GM23338 (cell line): ENCODE measurements at places on chromosomes 5 and 9.

DNA sequence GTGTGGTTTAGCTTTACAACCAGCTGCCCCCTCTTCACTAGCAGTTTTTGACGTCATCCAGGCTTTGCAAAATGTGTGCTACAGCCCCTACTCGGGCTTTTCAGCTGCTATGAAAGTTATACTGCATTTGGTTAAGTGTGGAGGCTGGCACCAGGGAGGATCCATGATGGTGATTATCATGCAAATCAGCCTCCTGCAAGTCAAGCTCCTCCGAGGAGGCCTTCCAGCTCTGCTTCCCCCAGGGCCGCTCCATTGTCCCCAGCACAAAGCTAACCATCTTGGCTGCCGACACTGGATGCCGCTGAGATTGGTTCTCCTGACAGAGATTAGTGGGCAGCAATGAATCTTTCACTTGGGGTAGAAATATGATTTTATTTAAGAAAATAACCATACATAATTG is 159.6 kb downstream of the NR2F1-AS1 start:
- DNase-seq: peak; percentile 77

DNA sequence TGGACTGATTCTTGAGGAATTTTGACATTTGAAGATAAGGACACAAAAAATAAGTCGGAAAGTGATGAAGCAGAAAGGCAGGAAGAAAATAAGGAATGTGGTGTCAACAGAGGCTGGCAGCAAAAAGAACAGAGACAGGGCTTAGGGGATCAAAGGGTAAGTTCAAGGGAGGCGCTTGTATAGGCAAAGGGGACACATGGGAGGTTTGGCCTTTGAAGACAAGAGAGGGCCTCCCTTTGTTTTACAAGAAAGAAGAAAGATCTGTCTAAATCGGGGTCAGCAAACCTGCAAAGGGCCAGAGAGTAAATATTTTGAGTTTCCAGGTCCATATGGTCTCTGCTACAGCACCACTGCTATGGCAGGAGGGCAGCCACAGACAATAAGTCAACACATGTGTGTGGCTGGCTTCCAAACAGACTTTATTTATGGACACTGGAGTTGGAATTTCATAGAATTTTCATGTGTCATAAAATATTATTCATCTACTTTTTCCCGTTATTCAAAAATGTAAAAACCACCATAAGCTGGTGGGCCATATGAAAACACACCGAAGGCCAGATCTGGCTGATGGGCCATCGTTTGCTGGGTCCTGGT is 112.0 kb upstream of the FBXL7 start:
- DNase-seq: no peak

DNA sequence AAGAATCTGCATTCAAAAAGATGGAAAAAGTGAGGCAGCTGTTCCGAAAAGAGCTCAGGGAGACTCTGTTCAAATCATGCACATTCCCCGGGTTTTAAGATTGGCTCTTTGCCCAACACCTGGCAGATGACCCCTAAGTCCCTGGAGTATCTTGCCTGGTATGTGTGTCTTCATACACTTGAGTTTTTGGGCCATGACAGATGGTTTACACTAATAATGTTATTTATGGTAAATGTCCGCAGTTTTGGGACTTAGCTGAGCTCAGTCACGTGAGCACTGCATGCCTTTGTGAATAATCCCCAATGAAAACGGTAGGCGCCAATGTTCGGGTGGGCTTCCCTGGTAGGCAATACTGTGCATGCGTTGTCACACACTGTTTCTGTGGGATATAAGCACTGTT is 316.1 kb downstream of the PRDM9 start:
- no peak for DNase-seq

GRCh38 chr5:72055636-72056035 is 51.6 kb upstream of the MAP1B start:
- no peak for DNase-seq

- no peak for DNase-seq
Measured at GRCh38 chr9:87542141-87542540, 44.5 kb downstream of the DAPK1 start.

GRCh38 chr9:90770182-90770738 is 31.4 kb upstream of the SYK start:
- no peak for DNase-seq

- DNase-seq: peak; percentile 41
Measured at GRCh38 chr5:11062397-11062796, 301.4 kb upstream of the DAP start.

DNA sequence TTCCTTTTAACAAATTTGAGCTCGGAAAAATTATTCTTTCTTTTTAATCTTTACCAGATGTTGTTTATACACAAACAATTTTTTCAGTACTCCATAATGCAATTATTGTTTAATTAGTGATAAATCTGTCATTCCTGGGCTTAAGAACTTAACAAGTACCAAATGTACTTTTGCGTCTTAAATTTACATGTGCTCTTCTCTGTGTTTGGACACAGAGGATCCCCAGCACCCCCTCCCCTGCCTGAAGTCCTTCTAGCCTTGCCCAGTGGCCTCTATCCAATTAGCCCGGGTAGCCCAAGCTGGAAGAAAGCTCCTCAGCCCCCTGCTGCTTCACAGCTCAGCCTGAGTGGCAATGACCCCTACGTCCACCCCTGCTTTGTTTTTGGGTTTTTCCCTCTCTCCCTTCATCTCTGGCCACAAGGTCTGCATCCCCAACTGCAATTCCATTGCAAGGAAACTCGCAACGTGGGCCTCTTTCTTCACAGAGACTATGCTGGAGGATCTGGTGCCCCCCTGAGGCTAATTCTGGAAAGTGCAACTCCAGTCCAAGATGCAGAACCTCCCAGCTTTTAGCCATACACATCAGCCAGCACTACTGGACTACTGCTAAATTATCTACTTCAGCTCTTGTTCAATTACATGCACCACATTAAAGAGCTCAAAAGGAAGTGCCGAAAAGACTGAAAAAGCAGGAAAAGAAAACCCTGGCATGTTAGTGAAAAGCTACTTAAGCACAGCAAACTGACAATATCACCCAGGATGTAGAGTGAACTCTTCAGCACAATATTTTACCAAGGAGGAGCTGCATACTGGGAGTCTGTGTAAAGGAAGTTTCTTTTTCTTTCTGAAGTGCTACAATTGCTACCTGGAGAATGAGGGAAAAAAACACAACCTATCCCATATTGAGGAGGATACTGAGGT is 186.2 kb downstream of the FANCC start:
- peak; percentile 77 for DNase-seq

- DNase-seq: no peak
Measured at GRCh38 chr9:70654144-70654543, 239.7 kb upstream of the KLF9 start.

- DNase-seq: peak; percentile 90
Measured at GRCh38 chr9:19446361-19446861, 37.6 kb downstream of the ACER2 start.

GRCh38 chr5:58963361-58963760 is 380.5 kb downstream of the RAB3C start:
- DNase-seq: no peak

GRCh38 chr5:14467886-14468285 is 113.7 kb upstream of the OTULINL start:
- no peak for DNase-seq

- DNase-seq: no peak
Measured at GRCh38 chr5:84381502-84382362, 2.9 kb downstream of the EDIL3 start.

DNA sequence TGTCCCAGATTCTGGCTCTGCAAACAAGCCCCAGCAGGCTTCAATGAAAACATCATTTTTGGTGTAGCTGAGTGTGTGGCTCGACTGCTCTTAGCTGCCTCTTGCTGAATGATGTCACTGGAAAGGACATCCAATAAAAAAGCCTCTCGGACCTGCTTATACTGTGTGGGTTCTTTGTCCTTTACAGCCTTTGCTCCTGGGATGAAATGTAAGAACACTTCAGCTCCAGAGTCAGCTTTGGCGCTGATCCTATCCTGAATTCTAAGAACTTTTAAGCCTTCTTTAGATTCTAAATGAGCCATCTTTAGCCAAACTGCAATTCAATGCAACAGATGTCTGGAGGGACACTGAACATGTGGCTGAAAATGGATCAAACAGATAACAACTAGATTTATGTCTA is 404.6 kb upstream of the C9orf72 start:
- no peak for DNase-seq

GRCh38 chr9:21964925-21965385 is 29.2 kb downstream of the CDKN2A start:
- DNase-seq: peak; percentile 41

DNA sequence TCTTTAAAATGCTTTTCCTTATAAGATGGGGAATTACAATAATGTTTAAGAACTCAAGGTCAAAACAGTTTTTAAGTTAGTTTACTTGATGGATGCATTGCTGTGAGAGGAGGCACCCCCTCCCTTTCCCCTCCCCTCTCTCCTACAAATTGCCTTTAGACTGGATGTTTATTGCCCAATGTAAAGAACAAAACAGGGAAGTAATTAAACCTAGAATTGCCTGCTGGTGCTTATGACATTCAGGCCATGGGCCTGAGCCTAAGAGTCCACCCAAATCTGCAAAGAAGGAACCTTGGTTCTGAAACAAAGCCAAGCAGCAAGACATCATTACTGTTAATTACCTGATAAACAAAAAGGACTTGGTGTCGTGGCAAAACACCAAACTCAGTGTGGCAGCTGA is 630.3 kb downstream of the ISL1 start:
- no peak for DNase-seq

DNA sequence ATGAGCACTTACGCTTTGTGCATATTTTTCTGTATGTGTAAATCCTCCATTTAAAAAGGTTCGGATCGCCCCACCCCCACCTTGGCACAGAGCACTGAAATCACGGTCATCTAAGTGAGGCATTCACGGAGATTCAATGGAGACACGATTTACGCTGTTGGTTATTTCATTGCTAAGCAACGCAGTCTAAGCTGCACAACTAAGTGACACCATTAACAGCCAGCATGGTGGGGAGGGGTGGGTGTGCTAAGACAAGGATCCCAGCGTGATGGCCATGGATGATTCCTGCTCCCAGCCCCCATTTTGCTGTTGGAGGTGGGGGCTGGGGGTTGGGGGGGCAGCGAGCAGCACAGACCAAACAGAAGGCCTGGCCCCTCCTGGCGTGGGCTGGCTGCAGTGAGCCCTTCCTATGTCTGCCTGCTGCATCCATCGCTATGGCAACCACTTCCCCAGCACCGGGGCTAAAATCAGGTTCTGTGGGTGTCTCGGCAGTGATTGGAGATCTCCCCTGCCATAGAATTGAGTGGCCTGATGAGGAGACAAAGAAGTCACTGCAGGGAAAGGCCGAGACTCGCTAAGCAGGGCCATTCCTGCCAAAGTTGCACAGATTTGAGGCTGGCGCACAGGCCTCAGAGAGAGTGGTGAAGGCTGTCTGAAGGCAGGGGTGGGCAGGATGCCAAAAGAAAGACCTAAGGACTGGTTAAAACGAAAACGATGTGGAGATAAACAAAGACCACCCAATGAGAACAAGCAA is 14.3 kb upstream of the MARCHF6 start:
- peak; percentile 75 for DNase-seq

DNA sequence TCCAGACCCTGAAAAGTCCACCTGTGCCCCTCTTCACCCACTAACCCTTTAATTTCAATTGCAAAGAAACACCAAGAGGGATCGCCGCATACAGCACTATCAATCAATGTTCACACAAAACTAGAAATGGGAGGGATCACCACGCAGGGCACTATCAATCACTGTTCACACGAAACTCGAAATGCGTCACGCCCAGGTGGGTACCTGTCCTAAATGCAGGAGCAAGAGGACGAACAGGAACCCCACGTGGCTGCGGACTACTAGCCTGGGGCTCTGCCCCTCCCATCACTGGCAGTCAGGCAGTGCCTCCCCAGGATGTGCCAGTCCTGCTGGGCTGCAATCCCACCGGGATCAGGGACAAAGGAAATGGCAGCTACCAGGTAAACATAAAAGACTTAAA is 28.2 kb downstream of the RASGEF1C start:
- DNase-seq: no peak

GRCh38 chr5:80254767-80255430 is 949 bp downstream of the SERINC5 start:
- no peak for DNase-seq

DNA sequence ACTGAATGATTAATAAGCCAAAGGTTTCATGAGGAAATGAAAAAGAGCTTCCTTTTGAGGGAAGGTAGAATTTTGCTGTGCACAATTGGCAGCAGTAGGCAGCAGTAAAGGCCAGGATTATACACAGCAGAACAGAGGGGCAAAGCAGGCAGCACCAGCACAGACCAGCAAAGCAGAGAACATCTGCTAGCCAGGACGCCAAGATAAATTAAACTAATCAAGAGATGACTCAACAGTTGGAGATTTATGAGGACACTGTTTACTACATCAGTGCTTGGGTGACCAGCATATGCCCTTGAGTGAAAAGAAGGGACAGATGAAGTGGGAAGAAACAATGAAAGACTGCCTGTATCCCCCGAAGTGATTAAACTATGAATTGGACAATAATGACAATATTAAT is 871.4 kb upstream of the CDH10 start:
- no peak for DNase-seq

GRCh38 chr5:17614872-17615605 is 4.8 kb downstream of the TAF11L12 start:
- no peak for DNase-seq
